ENCODE measurements at places on chromosomes 7 and 10.

- DNase-seq = no peak
These were observed 342 bp downstream of the OR2AE1 start for GRCh38 chr7:99876491-99876890.

DNA sequence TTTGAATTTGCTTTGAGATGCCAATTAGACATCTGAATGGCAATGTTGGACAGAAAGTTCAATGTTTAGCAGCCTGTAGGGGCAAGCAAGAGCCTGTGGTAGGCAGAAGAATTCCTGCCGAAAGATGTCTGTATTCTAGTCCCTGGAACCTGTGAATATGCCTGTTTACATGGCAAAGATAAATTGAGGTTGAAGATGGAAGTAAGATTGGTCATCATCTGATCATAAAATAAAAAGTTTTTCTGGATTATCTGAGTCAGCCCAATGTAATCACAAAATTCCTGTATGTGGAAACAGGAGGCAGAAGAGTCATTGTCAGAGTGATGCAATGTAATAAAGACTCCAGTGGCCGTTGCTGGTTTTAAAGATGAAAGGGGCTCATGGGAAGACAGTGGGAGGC lies 430.5 kb downstream of the MDFIC start:
- no peak for DNase-seq

GRCh38 chr7:134992626-134993179 lies 6.4 kb downstream of the AGBL3 start:
- DNase-seq = no peak

GRCh38 chr10:13168781-13169180 lies 7.4 kb downstream of the MCM10 start:
- DNase-seq = no peak

DNA sequence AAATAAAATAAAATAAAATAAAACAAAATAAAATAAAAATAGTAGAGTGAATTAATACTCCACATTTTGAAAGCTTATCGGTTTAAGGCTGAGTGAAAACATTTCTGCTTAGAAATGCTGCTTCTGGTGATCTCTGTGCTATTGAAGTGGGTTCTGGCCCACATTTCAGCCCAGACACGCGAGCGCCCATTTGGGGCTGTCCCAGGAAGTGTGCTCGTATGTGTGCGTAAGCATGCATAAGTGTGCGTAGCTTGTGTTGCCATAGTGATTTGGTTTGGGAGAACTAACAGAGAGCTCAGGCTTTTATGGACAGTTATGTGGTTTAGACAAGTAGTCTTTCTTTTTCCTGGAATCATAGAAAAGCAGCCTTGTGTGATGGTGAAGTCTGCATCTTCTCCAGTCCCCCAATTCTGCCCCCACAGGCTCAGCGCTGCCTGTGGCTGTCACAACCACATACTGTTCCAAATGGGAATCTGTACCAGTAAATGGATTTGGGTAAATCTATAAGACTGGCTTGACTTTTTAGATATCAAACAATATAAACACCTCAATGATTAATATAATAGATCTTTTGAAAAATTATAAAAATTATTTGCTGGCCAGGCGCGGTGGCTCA lies 29.8 kb upstream of the PURB start:
- no peak for DNase-seq

DNA sequence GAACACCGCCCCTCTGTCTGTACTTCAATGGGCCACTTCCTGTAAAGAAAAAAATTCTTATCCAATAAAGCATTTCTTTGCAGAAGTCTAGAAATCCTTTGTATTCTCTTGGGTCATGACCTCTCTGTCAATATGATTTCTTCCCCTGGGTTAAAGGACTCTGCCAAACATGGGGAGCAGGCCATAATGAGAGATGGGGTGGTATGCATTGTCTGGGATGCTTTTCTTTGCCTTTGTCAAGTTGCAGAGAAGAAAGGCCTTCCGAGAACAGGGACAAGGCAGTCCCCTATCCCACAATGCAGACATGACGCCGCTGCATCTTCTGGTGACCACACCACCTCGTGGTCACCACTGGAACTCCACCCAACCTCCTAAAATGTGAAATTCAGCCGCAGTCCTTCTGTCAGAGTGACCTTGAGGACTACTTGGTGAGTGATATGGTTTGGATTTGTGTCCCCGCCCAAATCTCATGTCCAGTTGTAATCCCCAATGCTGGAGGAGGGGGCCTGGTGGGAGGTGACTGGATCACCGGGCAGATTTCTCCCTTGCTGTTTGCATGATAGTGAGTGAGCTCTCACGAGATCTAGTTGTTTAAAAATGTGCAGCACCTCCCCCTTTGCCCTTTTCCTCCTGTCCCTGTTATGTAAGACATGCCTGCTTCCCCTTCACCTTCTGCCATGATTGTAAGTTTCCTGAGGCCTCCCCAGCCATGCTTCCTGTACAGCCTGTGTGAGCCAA lies 15.2 kb upstream of the FRMPD2 start:
- peak; percentile 65 for DNase-seq

GRCh38 chr10:122230222-122230621 lies 40.9 kb upstream of the BTBD16 start:
- no peak for DNase-seq
